Stimulated activated CD8-positive, alpha-beta memory T cell treated with anti-CD3 and anti-CD28 coated beads, Interleukin-7, amount 100 ng/mL, for 1 hour (primary cell): ENCODE measurements at places on chromosomes 12 and 14.

DNA sequence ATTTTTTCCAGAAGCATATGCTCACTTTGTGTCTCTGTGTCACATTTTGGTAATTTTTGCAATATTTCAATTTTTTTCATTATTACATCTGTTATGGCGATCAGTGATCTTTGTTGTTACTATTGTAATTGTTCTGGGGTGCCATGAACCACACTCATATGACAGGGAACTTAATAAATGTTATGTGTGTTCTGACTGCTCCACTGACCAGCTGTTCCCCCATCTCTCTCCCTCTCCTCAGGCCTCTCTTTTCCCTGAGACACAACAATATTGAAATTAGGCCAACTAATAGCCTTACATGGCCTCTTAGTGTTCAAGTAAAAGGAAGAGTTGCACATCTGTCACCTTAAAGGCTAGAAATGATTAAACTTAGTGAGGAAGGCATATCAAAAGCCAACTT lies 46.0 kb downstream of the SCN8A start:
- no peak for DNase-seq

DNA sequence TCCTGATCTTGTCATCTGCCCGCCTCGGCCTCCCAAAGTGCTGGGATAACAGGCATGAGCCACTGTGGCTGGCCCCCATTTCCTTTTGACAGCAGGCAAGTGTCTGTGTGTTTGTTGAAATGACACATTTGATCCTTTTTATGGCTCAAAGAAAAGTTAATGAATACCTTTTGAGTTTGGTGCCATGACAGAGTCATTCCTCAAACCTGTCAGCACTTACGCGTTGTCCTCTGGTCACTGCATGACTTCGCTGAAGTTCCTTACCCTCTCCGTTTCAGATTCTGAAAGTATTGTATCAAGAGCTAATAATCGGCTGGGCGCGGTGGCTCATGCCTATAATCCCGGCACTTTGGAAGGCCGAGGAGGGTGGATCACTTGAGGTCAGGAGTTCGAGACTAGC lies 32.4 kb downstream of the NEMF start:
- DNase-seq = no peak

GRCh38 chr12:3016191-3016590 lies 57.0 kb downstream of the TEAD4 start:
- no peak for DNase-seq

DNA sequence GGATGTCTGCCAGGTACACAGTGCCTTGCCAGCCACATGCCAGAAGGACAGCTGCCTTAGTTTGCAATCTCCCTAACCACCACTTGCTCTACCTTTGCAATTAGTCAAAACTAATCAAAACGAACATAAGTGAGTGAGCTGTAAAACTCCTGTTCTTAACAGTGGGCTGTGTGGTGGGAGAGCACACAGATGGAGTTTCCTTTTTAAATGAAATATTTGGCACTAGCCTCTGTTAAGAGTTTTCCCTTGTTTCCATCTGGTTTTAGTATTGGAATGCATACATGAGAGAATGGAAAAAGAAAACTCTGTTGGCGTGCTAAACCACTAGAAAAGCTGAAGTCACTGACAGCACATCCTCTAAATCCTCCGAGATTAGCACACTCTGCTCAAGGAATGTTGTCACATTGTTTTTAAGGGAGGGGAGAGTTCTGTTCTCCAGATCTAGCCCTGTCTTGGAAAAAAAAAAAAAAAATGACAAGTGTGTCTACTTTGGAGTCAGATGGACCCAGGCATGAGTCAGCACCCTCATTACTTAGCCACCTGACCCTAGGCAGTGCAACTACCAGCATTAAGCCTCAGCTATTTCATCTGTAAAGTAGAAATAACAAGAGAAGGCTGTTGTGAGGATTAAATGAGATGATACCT lies 83.9 kb downstream of the STXBP6 start:
- no peak for DNase-seq

DNA sequence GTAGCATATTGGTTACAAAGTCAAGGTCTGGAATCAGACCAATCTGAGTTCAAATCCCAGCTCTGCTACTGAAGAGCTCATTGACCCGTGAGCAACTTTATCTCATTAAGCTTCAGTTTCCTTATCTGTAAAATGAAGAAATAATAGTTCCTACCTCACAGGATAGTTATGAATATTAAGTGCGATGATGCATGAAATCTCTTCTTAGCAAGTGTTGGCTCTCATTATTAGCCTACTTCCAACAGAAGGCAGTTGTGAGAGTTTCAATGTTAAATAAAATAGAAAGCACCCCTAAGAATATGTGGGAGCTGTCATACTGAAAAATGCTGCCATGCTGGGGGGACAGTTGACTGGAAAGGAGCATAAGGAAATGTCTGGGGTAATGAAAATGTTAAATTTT lies 39.0 kb upstream of the ITPR2 start:
- DNase-seq = no peak

DNA sequence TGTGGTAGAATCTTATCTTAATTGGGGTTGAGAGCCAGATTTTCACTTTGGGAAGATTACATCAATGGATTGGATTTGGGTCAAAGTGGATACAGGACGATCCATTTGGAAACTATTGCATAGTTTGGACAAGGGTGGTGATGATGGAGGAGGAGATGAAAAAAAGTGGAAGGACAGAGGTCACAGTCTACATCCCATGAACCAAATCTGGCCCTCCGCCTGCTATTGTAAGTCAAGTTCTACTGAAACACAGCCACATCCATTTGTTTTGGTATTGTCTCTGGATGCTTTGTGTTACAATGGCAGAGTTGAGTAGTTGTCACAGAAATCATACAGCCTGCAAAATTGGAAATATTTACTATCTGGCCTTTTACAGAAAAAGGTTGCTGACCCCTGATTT lies 296.8 kb upstream of the NOS1 start:
- DNase-seq = no peak

DNA sequence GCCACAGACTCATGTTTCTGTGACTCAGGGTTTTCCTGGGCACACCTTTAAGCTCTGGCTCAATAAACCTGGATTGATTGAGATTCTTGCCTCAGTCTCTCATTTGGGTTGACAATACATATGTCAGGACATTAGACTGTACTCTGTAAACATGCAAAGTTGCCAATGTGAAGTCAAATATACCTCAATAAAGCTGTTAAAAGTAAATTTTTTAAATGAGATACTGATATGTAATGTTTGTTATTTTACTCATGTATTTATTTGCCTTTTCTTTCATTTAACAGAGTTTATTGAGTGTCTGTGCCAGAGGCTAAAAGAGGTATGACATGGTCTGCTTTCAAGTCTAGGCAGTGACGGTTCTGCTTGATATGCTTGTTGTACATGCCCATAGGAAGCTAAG lies 3.7 kb upstream of the ETFBKMT start:
- no peak for DNase-seq
